ENCODE measurements at places on chromosomes 12 and 14. TPM values are rescaled to one million over a fixed set of nuclear protein-coding genes. Genes with fewer than 3 reads are reported as not detected.

GRCh38 chr14:58732387-58732786 lies 94.6 kb downstream of the DACT1 start:
- DNase-seq, result no peak

DNA sequence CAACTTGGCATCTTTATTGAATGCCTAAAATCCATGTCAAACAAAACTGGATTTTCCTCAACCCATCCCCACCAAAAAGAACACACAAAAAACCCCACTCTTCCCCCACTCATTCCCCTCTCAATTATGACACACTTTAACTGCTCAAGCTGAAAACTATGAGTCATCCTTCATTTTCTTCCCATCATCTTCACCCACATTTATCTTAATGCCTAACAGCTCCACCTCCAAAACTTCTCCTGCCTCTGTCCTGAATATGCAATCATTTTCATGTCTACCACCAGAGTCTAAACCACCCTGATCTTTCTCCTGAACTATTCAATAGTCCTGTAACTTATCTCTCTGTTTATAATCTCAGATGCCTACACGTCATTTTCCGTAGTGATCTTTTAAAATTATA lies 239.7 kb downstream of the BCAT1 start:
- DNase-seq, result no peak

DNA sequence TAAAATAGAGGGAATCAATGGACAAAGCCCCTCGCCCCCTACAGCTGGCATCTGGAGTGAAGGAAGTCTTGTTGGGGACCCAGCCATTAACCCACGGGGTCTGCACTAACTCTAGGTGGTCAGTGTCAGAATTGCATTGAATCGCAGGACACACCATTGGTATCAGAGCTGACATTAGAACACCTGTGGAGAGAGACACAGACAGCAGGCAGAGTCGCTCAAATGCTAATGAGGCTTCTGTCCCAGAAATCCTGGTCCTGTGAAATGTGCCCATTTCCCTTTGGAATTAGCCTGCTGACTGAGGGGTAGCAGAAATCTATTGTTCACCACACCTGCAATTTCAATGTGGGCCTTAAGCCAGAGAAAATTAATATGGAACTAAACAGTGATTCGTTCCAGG lies 33.0 kb downstream of the TMEM132D start:
- DNase-seq, result no peak

DNA sequence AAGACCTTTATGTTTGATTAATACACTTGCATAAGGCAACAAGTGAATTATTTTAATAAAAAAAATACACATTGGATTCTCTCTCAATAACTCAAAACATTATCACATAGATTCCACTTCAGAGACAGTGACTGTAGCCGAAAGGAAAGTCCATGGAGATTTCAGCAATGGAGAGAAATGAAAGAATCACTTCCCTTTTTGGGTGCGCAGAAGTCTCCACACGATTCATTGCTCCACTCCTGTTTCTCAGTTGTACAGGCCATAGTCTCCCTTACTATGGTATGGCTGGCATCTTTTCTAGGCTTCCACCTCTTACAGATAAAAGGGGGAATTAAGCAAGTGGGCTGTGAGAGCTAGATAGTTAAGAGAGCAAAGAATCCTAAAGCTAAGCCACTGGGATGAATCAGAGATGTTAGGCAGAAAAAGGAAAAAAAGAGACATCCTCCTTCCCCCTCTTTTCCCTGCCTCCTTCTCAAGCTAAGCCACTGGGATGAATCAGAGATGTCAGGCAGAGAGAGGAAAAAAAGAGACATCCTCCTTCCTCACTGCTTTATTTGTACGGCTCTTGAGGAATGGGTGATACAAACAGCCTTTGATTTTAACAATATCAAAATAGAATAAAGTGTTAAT lies 16.3 kb downstream of the ST8SIA1 start:
- no peak for DNase-seq

DNA sequence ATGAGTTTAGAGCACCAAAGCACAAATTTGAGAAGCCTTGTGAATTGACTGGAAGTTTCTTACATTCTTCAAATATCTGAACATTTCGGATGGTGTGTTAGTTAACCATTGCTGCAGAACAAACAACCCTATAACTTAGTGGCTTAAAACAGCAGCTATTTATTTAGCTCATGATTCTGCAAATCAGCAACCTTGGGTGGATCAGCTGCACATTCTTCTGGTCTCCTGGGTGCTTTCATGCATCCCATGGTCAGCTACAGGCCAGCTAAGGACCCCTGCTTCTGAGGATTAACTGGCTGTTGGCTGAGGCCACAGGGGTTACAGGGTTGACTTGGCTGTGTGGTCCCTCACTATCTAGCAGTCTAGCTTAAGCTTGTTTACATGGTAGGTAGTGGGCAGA lies 114.0 kb upstream of the HIF1A start:
- no peak for DNase-seq

- no peak for DNase-seq
Observed at GRCh38 chr12:42483521-42483790, 106.1 kb downstream of the PRICKLE1 start.

GRCh38 chr12:113403435-113404415 lies at the start of gene SDS:
Gene SDS, minus strand, starts transcription at chr12:113403887. Its CDS starts 4,179 bp downstream, at chr12:113399708.
- DNase-seq, result no peak

DNA sequence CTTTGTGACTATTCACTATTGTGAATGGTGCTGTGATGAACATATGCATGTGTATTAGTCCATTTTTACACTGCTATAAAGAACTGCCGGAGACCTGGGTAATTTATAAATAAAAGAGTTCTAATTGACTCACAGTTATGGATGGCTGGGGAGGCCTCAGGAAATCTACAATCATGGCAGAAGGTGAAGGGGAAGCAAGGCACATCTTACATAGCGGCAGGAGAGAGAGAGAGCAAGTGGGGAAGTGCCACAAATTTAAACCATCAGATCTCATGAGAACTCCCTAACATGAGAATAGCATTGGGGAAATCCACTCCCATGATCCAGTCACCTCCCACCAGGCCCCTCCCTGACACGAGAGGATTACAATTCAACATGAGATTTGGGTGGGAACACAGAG lies 90.8 kb downstream of the ATP23 start:
- DNase-seq, result no peak

DNA sequence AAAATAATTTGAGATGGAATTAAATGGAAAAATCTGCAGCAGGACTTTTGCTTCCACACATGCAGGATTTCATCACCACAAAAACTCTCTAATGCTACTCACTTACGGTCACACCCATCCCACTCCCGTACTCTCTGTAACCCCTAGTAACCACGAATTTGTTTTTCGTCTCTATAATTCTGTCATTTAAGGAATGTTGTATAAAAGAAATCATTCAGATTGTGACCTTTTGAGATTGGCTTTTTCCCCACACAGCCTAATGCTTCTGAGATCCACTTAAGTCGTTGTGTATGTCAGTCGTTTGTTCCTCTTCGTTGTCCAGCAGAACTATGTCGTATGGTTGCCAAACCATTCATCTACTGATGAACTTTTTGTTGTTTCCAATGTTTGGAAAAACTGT lies 19.8 kb upstream of the PZP start:
- DNase-seq, result no peak

GLIPR1L1 gene
- total RNA-seq, result not detected

Data from Panc1 (cell line).